K562 (cell line): ENCODE measurements at places on chromosomes 16 and 17. TPM values are rescaled to one million over a fixed set of nuclear protein-coding genes. Genes with fewer than 3 reads are reported as not detected.
A peak's percentile ranks its signal among the peaks of the same experiment; 100 is the strongest.

Gene CCDC144A
- total RNA-seq, result 0.42 and 0.71 TPM in 2 replicates

Gene CES4A
- total RNA-seq, result 0.20 TPM in 1 of 2 replicates, not detected in the other

Gene CACNG5
- total RNA-seq, result not detected in 2 replicates

Gene ARHGDIG
- total RNA-seq, result 0.69 and 1.6 TPM in 2 replicates

Gene ERN2
- 0.22 and 0.36 TPM in 2 replicates for total RNA-seq

Gene HOXB9
- 136 and 146 TPM in 2 replicates for total RNA-seq

DNA sequence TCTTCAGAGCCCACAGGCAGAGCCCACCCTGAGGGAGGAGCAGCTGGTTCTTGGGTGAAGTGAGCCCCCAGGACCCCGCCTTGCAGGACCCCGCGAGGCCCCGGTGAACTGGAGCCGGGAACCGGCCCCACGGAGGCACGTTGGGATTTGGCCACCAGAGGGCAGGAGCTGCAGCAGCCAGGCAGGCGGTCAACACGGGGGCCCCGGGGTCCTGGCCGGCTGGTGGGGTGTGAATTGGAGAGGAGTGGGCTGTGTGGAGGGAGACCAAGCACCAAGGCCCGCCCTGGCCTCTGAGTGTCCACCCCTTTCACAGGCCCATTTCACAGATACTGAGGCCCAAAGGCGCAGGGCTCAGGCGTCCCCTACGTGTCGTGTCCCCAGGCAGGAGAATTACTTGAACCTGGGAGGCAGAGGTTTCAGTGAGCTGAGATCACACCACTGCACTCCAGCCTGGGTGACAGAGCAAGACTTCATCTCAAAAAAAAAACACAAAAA lies 2.2 kb downstream of the DPEP1 start:
- H3K27me3 ChIP-seq, result peaks cover 7% of the 10 kb centered on the region
- H3K36me3 ChIP-seq, result no peaks in the 10 kb centered on the region
- H3K4me3 ChIP-seq, result no peak overlapping the region
- peak; percentile 65 for DNase-seq
- H3K27ac ChIP-seq, result no peak overlapping the region

DNA sequence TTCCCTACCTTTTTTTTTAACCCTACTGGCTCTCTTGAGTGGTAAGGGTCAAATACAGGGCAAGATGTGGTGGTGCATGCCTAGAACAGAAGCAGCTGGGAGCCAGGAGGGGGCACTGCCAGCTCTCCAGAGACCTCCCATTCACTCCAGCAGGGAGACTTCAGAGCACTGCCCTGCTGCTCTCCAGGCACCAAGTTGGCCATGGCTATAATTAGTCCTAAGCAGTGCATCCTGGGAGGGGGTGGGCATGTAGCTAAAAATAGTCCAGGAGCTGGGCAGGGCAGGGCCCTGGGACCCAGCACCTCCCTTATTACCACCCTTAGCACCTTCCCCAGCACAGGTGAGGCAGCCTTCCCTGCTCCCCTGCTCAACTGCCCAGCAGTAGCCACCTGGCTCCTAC lies 3.5 kb downstream of the CORO6 start:
- no peak overlapping the region for H3K27ac ChIP-seq
- DNase-seq, result no peak
- no peaks in the 10 kb centered on the region for H3K36me3 ChIP-seq
- no peaks in the 10 kb centered on the region for H3K27me3 ChIP-seq
- H3K4me1 ChIP-seq, result peaks cover 34% of the 10 kb centered on the region

DNA sequence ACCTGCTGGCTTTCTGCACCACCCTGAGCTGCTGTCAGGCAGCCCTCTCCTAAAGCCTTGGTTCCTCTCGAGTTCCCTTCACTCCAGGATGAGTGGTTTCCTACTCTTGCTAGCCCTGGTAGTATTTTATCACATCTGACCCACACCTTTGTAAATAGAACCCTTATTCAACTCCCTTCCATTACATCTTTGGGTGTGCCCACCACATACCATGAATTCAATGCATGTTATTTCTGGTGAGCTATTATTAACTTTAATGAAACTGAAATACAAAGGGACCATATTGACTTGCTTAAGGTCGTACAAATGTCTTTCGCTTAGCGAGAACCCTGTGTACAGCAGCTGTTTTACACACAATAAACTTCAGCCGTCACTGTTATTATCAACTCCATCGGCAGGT lies 521.3 kb downstream of the GRIN2A start:
- no peak overlapping the region for H3K27ac ChIP-seq
- H3K27me3 ChIP-seq, result peaks cover 10% of the 10 kb centered on the region
- no peaks in the 10 kb centered on the region for H3K36me3 ChIP-seq
- DNase-seq, result no peak
- no peak overlapping the region for H3K4me3 ChIP-seq
- H3K4me1 ChIP-seq, result no peaks in the 10 kb centered on the region

GRCh38 chr16:12504312-12504711 lies 299.4 kb downstream of the CPPED1 start:
- no peak overlapping the region for H3K4me3 ChIP-seq
- no peaks in the 10 kb centered on the region for H3K4me1 ChIP-seq
- H3K27ac ChIP-seq, result no peak overlapping the region
- DNase-seq, result no peak
- no peaks in the 10 kb centered on the region for H3K36me3 ChIP-seq

- no peaks in the 10 kb centered on the region; the same call in 2 of the 3 replicates for H3K27me3 ChIP-seq
- H3K27ac ChIP-seq, result no peak overlapping the region
- H3K36me3 ChIP-seq, result no peaks in the 10 kb centered on the region
- no peaks in the 10 kb centered on the region for H3K4me1 ChIP-seq
- H3K4me3 ChIP-seq, result no peak overlapping the region
- DNase-seq, result peak; percentile 58
These were observed 21.2 kb upstream of the MON1B start for GRCh38 chr16:77169650-77170236.

DNA sequence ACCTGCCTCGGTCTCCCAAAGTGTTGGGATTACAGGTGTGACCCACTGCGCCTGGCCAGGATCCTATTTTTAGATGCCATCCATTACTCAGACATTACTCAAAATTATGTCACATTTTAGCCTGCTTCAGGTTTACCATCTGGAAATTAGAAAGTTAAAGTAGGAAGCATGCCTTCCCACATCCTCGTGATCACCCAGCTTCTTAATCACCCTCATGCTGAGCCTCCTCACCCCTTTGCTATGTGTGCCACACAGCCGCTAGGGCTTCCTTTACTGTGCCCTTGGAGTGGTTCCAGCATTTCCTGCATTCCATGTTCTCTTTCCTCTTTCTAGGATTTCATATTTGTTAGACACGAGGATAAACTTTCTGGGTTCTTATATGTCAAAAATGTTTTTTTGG lies 9.3 kb downstream of the ADORA2B start:
- no peak for DNase-seq
- H3K36me3 ChIP-seq, result peaks cover 7% of the 10 kb centered on the region; the same call in 2 of the 3 replicates
- no peak overlapping the region for H3K4me3 ChIP-seq
- H3K4me1 ChIP-seq, result peaks cover 45% of the 10 kb centered on the region
- H3K27ac ChIP-seq, result no peak overlapping the region
- no peaks in the 10 kb centered on the region for H3K27me3 ChIP-seq

DNA sequence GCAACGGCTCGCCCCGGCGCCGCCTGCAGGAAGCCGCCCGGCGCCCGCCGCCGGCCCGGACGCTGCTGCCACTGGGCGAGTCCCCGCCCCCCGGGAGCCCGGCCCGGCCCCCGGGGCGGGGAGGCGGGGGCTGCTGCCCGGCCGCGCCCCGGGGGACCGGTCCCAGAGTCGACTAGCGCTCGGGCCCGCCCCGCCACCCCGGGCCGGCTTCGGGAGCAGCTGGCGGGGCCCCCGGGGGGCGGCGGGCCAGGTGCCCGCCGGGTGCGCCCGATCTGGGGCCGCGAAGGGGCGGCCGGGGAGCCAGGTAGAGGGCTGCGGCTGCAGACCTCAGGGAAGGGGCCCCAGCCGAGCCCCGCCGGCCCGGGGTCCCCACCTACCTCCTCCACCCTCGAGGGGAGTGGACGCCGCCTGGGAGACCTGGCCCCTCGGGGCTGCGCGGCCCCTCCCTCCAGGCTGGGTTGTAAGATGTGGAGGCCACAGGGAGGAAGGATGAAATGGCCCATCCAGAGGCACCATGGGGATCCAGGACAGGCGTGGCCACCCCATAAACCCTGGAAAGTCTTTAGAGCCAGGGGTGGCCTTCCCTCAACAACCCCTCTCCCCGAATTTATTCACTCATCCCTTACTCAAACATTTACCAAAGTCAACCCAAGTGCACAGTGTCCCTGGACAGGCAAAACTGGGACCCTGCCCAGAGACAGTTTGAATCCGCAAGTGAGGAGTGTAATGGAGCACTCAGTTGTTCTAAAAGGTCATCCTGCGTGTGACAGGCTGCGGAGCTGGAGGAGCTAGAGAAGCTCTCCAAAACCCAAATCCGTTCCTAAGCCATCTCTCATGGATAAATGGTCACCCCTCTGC lies at the start of gene CDYL2:
Gene CDYL2, minus strand, starts transcription at position 73 of the 858 bp plus-strand sequence. CDS start 425 bp downstream, outside the sequence.
- no peaks in the 10 kb centered on the region for H3K36me3 ChIP-seq
- H3K27me3 ChIP-seq, result no peaks in the 10 kb centered on the region
- H3K4me3 ChIP-seq, result no peak within 1 kb of the TSS; the same call in 1 of the 2 replicates
- no peak within 1 kb of the TSS for H3K27ac ChIP-seq
- peaks cover 3% of the 10 kb centered on the region for H3K4me1 ChIP-seq

- H3K27ac ChIP-seq, result peak overlapping the region; percentile 37; the same call in 1 of the 3 replicates
- no peaks in the 10 kb centered on the region for H3K36me3 ChIP-seq
- no peak overlapping the region for H3K4me3 ChIP-seq
- no peak for DNase-seq
These were observed 31.1 kb upstream of the CPNE2 start for GRCh38 chr16:57061084-57061905.

DNA sequence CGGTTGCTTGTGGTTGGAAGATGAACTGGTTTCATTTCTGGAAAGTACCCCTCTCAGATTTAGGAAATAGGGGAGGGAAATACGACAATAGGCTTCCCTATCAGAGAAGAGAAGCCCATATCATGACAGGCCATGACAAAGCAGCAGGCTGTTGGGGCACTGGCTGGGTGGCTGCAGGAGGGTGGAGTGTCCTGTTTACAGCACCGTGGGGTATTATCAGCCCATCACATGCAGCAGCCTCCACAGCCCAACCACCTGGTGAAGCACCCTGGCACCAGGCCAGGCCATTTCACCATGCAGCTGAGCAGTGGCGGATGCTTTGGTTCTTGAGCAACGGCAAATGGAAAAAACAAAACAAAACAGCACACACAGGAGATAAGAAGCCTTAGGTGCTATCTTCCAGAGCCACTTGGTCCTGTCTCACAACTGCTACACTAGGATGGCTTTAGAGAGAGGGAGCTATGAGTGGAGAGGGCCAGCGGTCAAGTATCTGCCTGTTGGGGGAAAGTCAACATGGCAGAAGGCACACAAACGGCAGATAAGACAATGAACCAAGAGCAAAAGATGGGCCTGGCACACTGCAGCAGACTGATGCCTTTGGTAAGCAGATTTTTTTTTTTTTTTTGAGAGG lies 24.2 kb downstream of the FAM117A start:
- peak overlapping the region; percentile 92 for H3K27ac ChIP-seq
- H3K36me3 ChIP-seq, result peaks cover 68% of the 10 kb centered on the region
- H3K4me3 ChIP-seq, result peak overlapping the region; percentile 16
- peaks cover 28% of the 10 kb centered on the region for H3K4me1 ChIP-seq
- peak; percentile 97 for DNase-seq

DNA sequence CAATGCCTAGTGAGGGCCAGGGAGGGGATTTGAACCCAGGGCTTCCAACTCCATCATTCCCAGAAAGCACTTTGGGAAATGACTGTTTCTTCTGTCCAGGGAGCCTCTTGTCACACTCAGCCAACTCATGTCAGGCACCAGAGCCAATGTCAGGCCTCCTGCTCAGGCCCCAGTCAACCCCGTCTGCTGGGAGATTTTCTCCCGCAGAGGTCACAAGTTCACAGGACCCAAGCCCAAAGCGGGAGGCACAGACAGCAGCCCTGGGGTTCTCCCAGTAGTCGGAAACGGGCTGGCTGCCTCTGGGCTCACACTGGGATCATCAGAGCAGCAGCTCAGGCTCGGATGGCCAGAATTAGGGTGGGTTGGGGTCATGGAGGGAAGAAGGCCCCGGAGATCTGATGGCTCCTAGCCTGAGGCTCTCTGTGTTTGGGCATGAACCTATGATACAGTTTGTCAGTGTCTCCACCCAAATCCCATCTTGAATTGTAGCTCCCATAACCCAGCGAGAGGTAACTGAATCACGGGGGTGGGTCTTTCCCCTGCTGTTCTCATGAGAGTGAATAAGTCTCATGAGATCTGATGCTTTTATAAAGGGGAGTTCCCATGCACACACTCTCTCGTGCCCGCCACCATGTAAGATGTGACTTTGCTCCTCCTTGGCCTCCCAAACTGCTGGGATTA lies 255.5 kb downstream of the PARN start:
- H3K27ac ChIP-seq, result no peak overlapping the region
- peaks cover 5% of the 10 kb centered on the region for H3K4me1 ChIP-seq
- H3K27me3 ChIP-seq, result peaks cover 4% of the 10 kb centered on the region; the same call in 1 of the 3 replicates
- DNase-seq, result no peak
- no peak overlapping the region for H3K4me3 ChIP-seq

- H3K4me3 ChIP-seq, result no peak overlapping the region
- no peaks in the 10 kb centered on the region for H3K4me1 ChIP-seq
- H3K27ac ChIP-seq, result no peak overlapping the region
- no peak for DNase-seq
- no peaks in the 10 kb centered on the region for H3K27me3 ChIP-seq
These were observed 11.2 kb downstream of the PAM16 start for GRCh38 chr16:4339909-4340308.

- H3K27ac ChIP-seq, result peak overlapping the region; percentile 76
- no peaks in the 10 kb centered on the region for H3K36me3 ChIP-seq
- no peaks in the 10 kb centered on the region for H3K27me3 ChIP-seq
- DNase-seq, result peak; percentile 90
- no peak overlapping the region for H3K4me3 ChIP-seq
- peaks cover 5% of the 10 kb centered on the region; the same call in 1 of the 2 replicates for H3K4me1 ChIP-seq
These were observed 48.4 kb upstream of the SKAP1 start for GRCh38 chr17:48478224-48479013.

GRCh38 chr16:85309656-85310587 lies 197.7 kb upstream of the CIBAR2 start:
- H3K27ac ChIP-seq, result peak overlapping the region; percentile 59
- DNase-seq, result peak; percentile 55
- peaks cover 89% of the 10 kb centered on the region for H3K4me1 ChIP-seq
- no peaks in the 10 kb centered on the region for H3K36me3 ChIP-seq
- H3K4me3 ChIP-seq, result no peak overlapping the region
- H3K27me3 ChIP-seq, result no peaks in the 10 kb centered on the region

- H3K27ac ChIP-seq, result no peak overlapping the region
- H3K36me3 ChIP-seq, result no peaks in the 10 kb centered on the region
- H3K4me1 ChIP-seq, result no peaks in the 10 kb centered on the region
These were observed 4.9 kb downstream of the CACNA1H start for GRCh38 chr16:1157639-1158455.
